Esophagus muscularis mucosa (tissue), 4 donors: ENCODE measurements at places on chromosomes 2 and 18. TPM values are rescaled to one million over a fixed set of nuclear protein-coding genes. Genes with fewer than 3 reads are reported as not detected.

The CIB4 gene
- total RNA-seq = not detected

The ADI1 gene
- 90.0 TPM for total RNA-seq

The LOXHD1 gene
- 0.50 TPM for total RNA-seq

The MEP1B gene
- total RNA-seq = not detected

DNA sequence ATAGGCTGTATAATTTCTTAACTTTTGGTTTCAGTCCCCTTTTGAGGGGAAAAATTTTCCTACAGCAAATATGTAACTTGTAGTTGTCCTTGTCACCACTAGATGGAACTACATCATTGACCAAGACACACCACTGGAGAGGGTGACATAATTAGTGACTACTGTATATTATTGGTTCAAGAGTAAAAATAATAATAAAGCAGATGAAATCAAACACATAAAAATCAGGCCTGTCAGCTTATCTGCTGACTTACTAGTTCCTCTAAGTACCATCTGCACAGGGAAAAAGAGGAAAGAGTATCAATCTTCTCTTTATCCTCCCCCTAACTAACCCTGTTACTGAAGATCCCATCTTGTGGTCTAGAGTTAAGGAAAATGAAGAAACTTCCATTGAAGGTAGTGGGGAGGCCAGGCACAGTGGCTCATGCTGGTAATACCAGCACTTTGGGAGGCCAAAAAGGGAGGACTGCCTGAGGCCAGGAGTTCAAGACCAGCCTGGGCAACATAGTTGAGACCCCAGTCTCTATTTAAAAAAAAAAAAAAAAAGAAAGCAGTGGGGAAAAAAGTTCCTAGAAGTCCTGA, 29.6 kb upstream of the ENOSF1 start:
- no peak overlapping the region for H3K4me3 ChIP-seq
- no peak for DNase-seq
- H3K4me1 ChIP-seq = no peaks in the 10 kb centered on the region
- H3K36me3 ChIP-seq = peaks cover 70% of the 10 kb centered on the region

GRCh38 chr18:9055185-9055584, 47.3 kb upstream of the NDUFV2 start:
- H3K4me3 ChIP-seq = no peak overlapping the region
- peak overlapping the region; percentile 49 for H3K27ac ChIP-seq
- DNase-seq = no peak
- no peaks in the 10 kb centered on the region for H3K36me3 ChIP-seq
- H3K27me3 ChIP-seq = no peaks in the 10 kb centered on the region

GRCh38 chr2:85804583-85804982, 50.8 kb downstream of the ATOH8 start:
- H3K4me1 ChIP-seq = no peaks in the 10 kb centered on the region
- H3K27me3 ChIP-seq = no peaks in the 10 kb centered on the region
- H3K4me3 ChIP-seq = no peak overlapping the region
- no peaks in the 10 kb centered on the region for H3K36me3 ChIP-seq

- H3K27me3 ChIP-seq = peaks cover 8% of the 10 kb centered on the region
- no peak overlapping the region for H3K27ac ChIP-seq
- H3K4me1 ChIP-seq = no peaks in the 10 kb centered on the region
- H3K36me3 ChIP-seq = no peaks in the 10 kb centered on the region
- no peak for DNase-seq
- H3K4me3 ChIP-seq = no peak overlapping the region
Observed at GRCh38 chr2:6650311-6650710, 215.4 kb downstream of the CMPK2 start.

DNA sequence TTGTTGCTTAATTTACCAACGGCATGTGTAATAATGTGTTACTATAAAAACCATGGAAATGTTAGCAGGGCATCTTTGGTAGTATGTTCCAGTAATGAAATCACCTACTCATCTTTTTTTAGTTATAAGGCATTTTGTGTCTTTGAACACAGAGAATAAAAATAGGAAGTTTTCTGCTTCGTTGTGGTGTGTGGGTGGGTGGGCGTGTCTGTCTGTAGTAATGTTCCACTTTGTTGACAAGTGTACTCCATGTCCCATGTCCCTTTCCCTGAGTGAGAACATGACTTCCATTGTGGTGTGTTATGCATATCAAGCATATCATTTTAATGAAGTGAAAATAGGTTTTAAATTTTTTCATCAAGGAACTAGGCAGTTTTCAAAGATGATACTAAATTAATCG, 149.3 kb downstream of the VWC2L start:
- H3K27me3 ChIP-seq = no peaks in the 10 kb centered on the region
- H3K4me1 ChIP-seq = no peaks in the 10 kb centered on the region
- no peak overlapping the region for H3K27ac ChIP-seq
- H3K36me3 ChIP-seq = no peaks in the 10 kb centered on the region
- no peak overlapping the region for H3K4me3 ChIP-seq
